Stimulated activated CD8-positive, alpha-beta memory T cell treated with anti-CD3 and anti-CD28 coated beads, Interleukin-4, amount 100 ng/mL, for 1 hour (primary cell): ENCODE measurements at places on chromosomes 6 and 20.

- no peak for DNase-seq
Measured at GRCh38 chr6:147310521-147310920, 106.3 kb downstream of the STXBP5 start.

DNA sequence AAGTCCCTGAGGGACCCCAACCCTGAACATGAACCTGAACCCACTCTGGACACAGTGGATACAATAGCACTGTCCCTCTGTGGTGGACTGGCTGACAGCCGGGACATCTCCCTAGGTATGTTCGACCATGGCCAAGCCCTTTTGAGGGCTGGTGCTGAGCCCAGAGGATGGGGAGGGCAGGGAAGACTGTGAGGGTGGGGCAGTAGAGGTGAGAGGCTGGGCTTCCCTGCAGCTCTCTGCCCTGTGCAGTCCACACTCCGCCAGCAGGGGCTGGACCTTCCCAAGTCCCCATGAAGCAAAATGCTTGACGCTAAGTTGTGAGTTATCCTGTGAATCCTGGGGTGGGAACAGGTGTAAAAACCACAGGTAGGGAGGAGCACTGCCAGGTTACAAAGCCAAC, 11.5 kb downstream of the LPIN3 start:
- DNase-seq: no peak

- DNase-seq: no peak
Measured at GRCh38 chr6:45209762-45210161, 118.4 kb upstream of the RUNX2 start.

DNA sequence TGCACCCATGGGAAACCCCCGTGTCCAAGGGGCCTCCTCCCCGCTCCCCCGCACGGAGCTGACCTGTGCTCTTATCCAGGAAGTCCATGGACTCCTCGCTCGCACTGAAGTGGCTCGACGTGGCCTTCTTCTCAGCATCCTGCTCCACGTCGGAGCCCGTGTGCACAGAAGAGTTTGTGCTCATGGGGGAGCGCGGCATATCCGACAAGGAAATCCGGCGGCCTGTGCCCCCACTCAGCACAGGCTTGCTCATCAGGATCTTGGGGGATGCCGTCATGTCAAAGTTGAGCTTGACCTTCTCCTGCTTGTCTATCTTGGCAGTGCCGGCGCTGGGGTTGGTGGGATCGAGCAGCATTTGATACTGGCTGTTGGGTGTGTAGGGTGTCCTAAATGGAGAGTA, 80.2 kb downstream of the ZMYND8 start:
- DNase-seq: no peak

DNA sequence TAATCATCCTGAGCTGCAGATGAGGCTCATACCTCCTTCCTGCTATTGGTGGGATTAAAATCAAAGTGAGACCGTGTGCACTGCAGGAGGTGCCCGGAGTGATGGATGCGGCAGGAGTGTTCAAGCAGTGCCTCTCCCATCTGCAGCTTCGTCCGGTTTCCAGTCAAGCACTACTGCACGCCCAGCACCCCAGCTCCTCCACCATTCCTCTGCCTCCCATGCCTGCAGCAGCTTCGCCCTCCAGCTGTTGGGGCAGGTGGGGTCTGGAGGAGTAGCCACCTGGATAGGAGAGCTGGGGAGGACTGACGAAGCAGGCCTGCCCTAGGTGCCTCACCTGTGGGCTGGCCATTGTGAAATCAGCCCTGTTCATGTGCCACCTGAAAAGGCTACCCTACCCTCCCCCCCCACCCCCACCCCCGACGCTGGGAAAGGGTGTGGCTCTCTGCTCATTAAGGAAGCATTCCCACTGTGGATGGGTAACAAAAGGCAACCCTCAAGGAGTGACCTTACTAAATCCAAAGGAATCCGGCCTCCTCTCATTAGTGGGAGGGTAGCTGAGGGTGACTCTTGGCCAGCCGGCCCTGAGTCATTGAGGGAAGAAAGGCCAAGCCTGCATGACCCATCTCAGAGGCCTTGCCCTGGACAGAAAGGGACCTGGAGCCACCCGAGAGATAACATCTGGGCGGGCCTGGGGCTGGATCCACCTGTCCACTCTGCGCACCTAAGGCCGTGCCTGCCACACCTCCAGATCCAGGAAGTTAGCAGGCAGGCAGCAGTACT, 115.9 kb upstream of the ARMC2 start:
- no peak for DNase-seq

DNA sequence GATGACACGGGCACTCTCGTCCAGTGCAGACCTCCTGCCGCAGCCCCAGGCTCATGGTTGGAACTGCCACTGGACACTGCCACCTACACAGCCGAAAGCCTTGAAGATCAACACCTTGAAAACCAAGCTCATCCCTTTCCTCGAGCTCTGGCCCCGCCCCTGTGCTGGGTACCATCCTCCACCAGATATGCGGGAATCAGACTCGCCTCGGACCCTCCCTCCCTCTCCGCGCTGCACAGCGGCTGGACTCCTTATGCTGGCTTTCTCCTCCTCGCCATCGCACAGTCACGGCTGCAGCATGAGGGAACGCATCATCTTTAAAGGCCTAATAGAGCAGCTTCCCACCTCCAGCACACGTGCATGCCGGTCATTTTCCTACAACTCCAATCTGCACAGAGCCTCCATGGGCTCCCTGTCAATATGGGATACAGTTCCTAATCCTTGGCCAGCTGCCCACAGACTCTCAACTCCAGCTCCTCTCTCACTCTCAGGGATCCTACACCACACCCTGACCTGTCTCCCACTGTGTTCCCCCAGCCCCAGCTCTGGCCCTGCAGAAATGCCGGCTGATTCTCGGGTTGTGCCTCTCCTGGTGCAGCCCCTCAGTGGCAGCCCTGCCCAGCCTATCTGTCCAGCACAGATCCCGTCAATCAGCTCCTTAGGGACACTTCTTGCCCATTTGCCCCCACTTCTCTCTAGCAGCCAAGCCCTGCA, 23.2 kb downstream of the TXNDC5 start:
- DNase-seq: no peak

- DNase-seq: no peak
Measured at GRCh38 chr20:35992713-35993335, 24.4 kb downstream of the CNBD2 start.

DNA sequence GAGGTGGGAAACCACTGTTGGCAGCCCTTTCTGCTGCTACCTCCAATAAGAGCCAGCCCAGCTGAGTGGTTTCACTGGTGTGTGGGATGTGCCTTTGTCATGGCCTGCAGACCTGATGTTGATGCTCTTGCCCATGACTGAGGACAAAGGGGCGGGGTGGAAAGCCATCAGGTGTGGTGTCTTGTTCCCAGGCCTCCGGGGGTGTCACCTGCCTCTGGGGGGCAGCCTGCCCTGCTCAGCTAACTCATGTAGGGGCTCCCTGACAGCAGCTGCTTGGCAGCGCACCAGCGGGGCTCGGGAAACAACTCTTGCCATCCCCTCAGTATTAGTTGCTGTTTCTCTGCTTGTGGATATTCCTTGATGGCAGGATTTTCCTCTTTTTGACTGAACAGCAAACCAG, 91.3 kb downstream of the LYRM2 start:
- no peak for DNase-seq

- no peak for DNase-seq
Measured at GRCh38 chr20:35302421-35303335, 10.5 kb upstream of the FAM83C start.

GRCh38 chr20:46894579-46894958, at the start of gene EYA2:
Gene EYA2, plus strand, starts transcription at chr20:46894843. Its CDS starts 95,168 bp downstream, at chr20:46990011.
- no peak for DNase-seq
